Left ventricle myocardium superior (tissue), 1 donor: ENCODE measurements at places on chromosomes 1 and 21. TPM values are rescaled to one million over a fixed set of nuclear protein-coding genes. Genes with fewer than 3 reads are reported as not detected.

The MR1 gene
- 3.4 TPM for total RNA-seq

The PKP1 gene
- total RNA-seq = 0.25 TPM

The DNAJC11 gene
- 78.6 TPM for total RNA-seq

DNA sequence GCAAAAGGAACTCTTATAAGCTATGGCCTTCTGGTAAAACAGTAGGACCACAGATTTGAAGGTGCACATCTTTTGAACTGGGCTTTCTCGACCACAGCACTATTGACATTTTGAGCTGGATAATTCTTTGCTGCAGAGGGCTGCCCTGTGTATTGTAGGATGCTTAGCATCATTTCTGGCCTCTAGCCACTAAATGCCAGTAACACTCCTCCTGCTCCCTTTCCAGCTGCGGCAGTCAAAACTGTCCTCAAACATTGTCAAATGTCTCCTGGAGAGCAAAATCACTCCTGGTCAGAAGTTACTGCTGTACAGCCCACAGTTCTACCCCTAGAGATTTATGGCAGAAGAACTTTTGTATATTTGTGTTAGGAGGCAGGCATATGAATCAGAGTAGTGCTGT is 836.7 kb downstream of the PLA2G4A start:
- DNase-seq = no peak

GRCh38 chr1:43956234-43956633 is 9.5 kb downstream of the IPO13 start:
- DNase-seq = no peak

The PPM1J gene
- 7.2 TPM for total RNA-seq

DNA sequence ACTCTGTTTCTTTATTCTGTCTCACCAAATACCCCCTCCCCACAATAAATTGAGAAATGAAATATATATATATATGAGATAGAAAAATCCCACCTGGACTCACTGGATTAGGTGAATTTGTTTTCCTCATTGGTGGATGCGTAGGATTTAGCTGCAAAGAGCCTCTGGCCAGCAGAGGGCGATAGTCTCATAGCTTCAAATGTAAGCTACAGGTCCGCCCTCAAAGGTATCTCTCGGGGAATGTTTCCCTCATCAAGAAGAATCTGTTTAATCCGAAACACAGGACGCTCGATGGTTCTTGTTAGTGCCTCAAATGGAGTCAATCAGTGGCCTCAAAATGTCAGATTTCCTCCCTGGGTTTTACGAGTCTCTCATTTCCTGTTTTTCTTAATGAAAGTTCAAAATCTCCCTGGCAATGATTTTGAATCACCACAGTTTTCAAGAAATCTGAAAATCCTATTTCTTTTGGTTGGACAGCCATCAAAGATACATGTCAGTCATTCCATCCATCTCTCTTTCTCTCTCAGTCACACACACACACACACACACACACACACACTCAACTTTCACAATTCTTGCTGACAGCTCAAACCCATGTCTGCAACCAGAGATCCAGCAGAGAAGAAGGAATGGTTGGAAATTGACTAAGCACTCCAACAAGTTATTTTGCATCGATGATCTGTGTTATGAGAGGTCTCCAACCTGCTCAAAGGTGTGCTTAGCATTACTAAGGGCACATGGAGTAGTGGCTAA is 13.9 kb upstream of the CAMK1G start:
- peak; percentile 84 for DNase-seq

The SERPINC1 gene
- total RNA-seq = 0.25 TPM

DNA sequence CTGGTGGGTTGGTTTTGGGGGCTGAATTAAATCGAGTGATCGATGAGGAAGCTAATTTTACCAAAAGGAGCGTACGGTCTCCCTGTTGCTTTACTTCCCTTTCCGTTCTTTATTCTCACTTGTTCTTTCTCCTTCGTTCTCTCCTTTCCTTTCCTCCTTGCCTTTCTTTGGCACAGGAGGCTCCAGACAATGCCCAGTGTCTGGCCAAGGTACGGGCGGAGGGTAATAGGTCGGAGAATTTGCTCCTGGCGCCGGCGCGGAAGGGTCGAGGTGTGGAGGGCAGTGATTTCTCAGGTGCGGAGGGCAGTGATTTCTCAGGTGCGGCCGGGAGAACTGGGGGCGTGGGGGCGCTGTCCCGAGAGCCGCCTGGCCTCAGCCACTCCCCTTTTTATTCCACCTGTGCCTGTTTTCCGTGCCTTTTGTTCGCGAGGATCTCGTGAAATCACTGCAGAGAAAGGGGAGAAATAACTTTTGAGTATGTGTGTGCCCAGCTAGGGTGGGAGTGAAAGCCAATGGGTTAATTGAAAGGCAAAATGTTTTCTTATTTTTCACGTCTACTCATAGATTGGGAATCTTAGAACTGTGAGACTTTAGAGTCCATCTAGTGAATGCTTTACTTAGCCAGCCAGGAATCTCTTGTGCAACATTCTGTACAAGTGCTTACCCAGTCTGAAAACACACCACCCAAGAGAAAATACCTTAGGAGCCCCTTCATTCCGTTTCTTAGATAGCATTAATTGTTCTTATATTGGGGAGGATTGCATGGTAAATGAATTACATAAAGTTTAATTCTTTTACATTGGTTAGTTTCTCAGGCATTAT is 1.3 kb downstream of the FNBP1L start:
- DNase-seq = peak; percentile 38

The OLFML3 gene
- 10.8 TPM for total RNA-seq

- no peak for DNase-seq
Measured at GRCh38 chr1:19808351-19808750, 6.7 kb downstream of the RNF186 start.

The TMEM240 gene
- total RNA-seq = 8.9 TPM

The SPRR3 gene
- not detected for total RNA-seq
